Left renal cortex interstitium (tissue), 4 donors: ENCODE measurements at places on chromosomes 16 and 17. TPM values are rescaled to one million over a fixed set of nuclear protein-coding genes. Genes with fewer than 3 reads are reported as not detected.
A peak's percentile ranks its signal among the peaks of the same experiment; 100 is the strongest.

- DNase-seq: no peak
Measured at GRCh38 chr16:80288616-80289015, 252.2 kb upstream of the DYNLRB2 start.

The CEMP1 gene
- polyA plus RNA-seq: 9.4 TPM

- DNase-seq: no peak
Measured at GRCh38 chr16:84243732-84244131, 3.9 kb upstream of the KCNG4 start.

The PRAC1 gene
- polyA plus RNA-seq: not detected

The CYGB gene
- 23.4 TPM for polyA plus RNA-seq

DNA sequence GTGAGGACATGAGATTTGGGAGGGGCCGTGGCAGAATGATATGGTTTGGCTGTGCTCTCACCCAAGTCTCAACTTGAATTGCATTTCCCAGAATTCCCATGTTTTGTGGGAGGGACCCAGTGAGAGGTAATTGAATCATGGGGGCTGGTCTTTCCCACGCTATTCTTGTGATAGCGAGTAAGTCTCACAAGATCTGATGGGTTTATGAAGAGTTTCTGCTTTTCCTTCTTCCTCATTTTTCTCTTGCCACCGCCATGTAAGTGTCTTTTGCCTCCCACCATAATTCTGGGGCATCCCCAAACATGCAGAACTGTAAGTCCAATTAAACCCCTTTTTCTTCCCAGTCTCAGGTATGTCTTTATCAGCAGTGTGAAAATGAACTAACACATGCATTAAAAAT lies 40.6 kb downstream of the CCT6B start:
- no peak for DNase-seq

GRCh38 chr16:67184995-67185650 lies 1.4 kb upstream of the MATCAP1 start:
- no peak for DNase-seq

DNA sequence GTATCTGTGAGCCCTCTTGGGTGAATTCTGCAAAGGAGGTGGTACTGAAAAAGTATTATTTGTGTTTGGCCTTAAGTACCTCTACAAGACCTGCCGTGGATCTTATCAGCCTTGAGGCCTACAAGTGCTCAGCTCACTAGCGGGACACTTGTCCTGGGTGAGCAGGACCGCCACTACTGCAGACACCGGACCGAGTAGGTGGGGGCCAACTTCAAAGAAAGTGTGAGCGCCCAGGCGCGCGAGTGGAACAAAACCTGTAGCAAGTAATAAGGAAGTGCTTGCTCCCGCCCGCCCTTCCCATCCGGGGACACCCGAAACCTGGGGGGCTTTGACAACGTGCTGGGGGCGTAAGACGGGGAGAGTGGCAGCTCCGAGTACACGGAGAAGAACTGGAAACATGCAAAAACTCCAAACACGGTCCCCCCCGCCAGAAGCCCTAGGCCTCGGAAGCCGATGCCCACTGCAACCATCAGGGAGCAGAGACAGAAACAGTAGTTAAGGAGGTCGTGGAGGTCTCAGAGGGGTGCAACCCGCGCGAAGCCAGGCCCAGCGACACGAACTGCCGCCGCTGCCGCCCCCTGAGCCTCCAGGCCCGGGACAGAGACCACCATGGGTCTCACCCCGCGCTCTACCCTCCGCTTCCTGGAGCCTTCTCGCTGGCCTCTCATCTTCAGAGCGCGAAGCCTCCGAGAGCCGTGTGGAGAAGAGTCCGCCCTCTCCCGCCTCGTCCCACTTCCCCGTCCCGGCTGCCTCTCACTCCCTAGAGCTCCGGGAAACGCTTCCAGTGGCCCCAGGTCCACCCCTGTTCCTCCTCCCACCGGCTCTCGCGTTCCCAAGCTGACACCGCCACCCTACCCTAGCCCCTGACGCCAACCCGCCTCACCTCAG lies 537 bp downstream of the CNOT1 start:
- DNase-seq: peak; percentile 40

GRCh38 chr16:79320956-79321355 lies 279.6 kb downstream of the MAF start:
- no peak for DNase-seq

GRCh38 chr17:78934681-78935418 lies 9.7 kb upstream of the TIMP2 start:
- no peak for DNase-seq
